ENCODE measurements at places on chromosomes 5 and 9.
A peak's percentile ranks its signal among the peaks of the same experiment; 100 is the strongest.

GRCh38 chr5:171592076-171592475, 172.6 kb downstream of the FGF18 start:
- no peak overlapping the region for H3K27ac ChIP-seq
- no peaks in the 10 kb centered on the region for H3K4me1 ChIP-seq
- no peak for DNase-seq
- H3K36me3 ChIP-seq, result no peaks in the 10 kb centered on the region

- no peaks in the 10 kb centered on the region for H3K4me1 ChIP-seq
- DNase-seq, result peak; percentile 21
- no peaks in the 10 kb centered on the region for H3K27me3 ChIP-seq
- no peak overlapping the region for H3K4me3 ChIP-seq
- H3K36me3 ChIP-seq, result no peaks in the 10 kb centered on the region
These were observed 85.2 kb downstream of the ANKRD33B start for GRCh38 chr5:10648806-10649665.

DNA sequence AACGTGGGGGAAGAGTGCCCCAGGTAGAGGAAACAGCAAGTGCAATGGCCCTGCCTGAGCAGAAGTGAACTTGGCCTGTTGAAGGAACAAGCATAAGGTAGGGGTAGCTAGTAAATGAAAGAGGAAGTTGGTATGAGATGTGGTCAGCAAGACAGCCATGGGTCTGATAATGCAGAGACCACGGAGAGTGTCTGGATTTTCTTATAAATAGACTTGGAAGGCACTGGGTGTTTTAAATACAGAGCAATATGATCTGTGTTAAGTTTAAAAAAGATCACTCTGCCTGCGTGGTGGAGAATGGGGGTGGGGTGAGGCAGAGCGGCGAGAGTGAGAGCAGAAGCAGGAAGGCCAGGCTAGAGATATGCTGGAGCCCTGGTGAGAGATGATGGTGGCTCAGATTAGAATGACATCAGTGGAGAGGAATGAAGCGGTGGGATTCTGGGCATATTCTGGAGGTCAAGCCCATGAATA, 4.2 kb downstream of the ADAM19 start:
- DNase-seq, result no peak
- no peak overlapping the region for H3K4me3 ChIP-seq
- no peaks in the 10 kb centered on the region for H3K27me3 ChIP-seq
- peak overlapping the region; percentile 54 for H3K27ac ChIP-seq
- H3K36me3 ChIP-seq, result peaks cover 21% of the 10 kb centered on the region

DNA sequence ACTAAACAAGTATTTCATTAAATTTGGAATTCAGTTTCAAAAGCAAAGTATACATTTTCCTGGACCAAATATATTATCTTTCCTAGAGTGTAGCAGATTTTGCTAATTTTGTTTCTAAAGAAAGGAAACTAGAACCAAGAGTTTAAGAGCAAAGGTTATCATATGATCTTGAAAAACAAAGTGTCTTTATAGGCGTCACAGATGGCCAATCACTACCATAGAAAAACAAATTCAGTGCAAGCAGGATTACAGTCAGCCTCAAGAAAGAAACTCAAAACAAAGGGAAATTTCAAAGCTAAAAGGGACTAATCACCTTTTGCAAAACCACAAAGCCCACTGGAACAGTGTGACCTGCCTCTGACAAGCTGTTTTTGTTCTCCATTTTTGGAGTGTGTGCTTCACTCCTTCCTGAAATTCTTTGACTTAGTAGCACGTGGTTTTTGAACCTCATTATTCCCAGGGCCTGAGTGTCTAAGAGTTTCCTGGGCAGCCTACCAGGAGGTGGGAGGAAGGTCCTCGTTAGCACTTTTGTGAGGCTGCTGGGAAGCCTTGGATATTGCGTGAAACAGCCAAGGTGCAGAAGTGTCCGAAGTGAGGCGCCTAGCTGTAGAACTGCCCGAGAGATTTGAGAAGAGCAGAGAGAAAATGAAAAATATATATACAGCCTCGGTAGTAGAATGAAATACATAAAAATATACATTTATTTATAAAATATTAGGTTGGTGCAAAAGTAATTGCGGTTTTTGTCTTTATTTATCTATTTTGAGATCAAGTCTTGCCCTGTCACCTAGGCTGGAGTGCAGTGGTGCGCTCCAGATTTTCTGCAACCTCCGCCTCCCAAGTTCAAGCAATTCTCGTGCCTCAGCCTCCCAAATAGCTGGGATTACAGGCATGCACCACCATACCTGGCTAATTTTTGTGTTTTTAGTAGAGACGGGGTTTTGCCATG, 246.1 kb downstream of the MARCHF11 start:
- no peak for DNase-seq
- H3K4me1 ChIP-seq, result no peaks in the 10 kb centered on the region
- H3K36me3 ChIP-seq, result peaks cover 29% of the 10 kb centered on the region

DNA sequence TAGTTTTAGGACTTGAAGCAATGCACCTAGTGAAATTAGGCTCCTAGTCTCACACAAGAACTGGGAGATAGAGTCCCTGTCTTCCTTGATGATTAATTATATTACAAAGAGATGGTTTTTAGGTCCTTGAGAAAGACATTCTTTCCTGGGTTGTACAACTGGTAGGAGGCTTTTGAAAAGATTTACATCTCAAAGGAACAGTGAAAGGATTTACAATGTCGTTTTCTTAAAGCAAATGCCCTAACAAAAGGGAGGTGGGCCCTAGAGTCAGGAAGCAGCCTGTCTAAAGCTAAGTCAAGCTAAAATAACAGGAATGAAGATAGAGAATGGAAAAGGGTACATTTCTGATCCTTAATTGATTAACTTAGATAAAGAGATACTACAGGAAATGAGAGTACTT, 102.2 kb upstream of the IL7R start:
- H3K27me3 ChIP-seq, result no peaks in the 10 kb centered on the region
- DNase-seq, result no peak
- no peak overlapping the region for H3K27ac ChIP-seq
- no peak overlapping the region for H3K4me3 ChIP-seq

DNA sequence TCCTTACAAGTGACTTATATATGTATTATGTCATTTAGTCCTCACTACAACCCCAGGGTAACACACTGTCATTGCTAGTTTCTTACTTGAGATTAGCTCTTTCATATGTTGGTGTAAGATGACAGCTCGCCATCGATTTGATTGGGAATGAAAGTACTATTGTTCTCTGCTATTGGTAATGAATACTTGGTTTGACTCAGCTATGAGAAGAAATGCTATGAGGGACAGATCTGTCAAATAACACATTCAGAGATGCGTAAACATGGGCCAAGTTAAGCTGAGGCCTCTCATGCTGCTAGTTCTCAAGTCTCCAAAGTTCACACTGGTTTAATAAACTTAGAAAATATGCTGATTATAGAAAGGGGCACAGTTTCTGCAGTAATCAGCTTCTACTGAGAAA, 142.7 kb downstream of the SGCD start:
- no peaks in the 10 kb centered on the region for H3K36me3 ChIP-seq
- no peak overlapping the region for H3K27ac ChIP-seq
- H3K4me1 ChIP-seq, result peaks cover 4% of the 10 kb centered on the region
- no peak for DNase-seq
- no peak overlapping the region for H3K4me3 ChIP-seq

GRCh38 chr9:137305060-137305797, 3.2 kb upstream of the NRARP start:
- H3K27me3 ChIP-seq, result peaks cover 77% of the 10 kb centered on the region
- peak overlapping the region; percentile 77 for H3K27ac ChIP-seq
- no peak overlapping the region for H3K4me3 ChIP-seq
- H3K36me3 ChIP-seq, result no peaks in the 10 kb centered on the region
- DNase-seq, result peak; percentile 90

DNA sequence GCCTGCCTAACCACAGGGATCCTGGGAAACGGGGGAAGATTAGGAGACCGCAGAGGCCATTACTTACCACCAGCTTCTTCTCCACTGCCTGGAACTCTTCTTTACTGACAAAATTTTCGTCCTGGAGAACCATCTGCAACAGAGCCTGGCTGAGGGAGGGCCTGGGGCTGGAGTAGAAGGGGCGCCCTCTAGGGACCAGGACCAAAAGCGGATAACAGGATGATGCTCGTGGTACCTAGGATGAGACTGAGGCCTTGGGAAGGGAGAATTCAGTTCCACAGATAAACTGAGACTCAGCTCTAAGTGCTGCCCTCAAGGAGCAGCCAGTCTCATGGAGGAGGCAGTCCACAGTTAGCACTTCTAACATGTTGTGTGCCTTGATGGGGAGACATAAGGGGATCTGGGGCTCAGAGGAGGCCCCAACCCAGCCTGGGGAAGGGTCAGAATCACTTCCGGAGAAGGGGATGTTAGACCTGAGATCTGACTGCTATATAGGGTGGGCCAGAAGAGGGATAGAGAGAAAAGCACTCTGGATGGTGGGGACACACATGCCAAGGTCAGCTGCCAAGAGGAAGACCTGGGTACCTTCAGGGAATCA, 1.2 kb downstream of the SPATA24 start:
- peaks cover 3% of the 10 kb centered on the region for H3K36me3 ChIP-seq
- peaks cover 16% of the 10 kb centered on the region for H3K4me1 ChIP-seq
- no peak overlapping the region for H3K4me3 ChIP-seq

DNA sequence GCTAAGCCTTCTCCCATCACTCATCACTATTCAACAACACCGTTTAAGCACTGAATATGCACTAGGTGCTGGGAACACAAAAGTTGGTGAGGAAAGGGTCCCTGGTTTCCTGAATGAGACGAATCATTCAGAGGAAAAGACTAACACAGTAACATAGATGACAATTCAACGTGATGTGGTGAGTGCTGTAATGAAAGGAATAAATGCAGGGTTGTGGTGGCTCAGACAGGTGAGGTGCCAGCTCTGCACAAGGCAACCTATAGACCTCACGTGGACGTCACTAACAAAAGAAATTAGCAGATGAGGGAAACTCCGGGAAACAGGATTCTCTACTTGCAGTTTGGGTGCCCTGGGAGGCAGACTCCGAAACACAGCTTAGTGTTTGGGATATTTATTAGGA, 40.0 kb upstream of the ERBIN start:
- no peak for DNase-seq
- no peaks in the 10 kb centered on the region for H3K4me1 ChIP-seq
- H3K4me3 ChIP-seq, result no peak overlapping the region
- no peaks in the 10 kb centered on the region for H3K27me3 ChIP-seq
- H3K27ac ChIP-seq, result no peak overlapping the region
- no peaks in the 10 kb centered on the region for H3K36me3 ChIP-seq

DNA sequence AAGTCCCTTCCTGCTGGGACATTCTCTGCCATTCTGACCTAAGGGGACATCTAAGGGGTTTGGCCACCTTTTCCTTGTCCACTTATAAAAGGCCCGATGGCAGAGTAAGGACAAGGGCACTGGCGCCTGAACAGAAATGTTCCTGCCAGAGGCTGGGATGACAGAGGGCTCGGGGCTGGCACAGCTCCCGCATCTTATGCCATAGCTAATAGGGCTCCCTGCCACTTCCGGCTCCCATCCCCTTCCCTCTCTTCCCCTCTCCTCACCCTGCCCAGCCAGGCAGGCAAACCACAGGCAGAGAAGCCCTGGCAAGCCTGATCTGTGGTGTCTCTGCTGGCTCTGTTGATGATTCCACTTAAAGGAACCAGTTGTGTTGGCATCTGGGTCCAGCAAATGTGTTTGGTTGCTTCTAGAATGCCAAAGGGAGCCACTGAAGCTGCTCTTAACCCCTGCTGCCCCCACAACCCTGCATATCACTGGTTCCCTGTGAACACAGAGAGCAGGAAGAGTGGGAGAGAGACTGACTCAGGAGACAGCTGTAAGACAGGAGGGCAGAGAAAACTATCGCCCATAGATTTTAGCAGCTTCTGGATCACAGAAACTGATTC, 18.4 kb upstream of the ADRA1B start:
- H3K4me1 ChIP-seq, result no peaks in the 10 kb centered on the region
- H3K27me3 ChIP-seq, result no peaks in the 10 kb centered on the region

- no peak overlapping the region for H3K27ac ChIP-seq
- H3K36me3 ChIP-seq, result no peaks in the 10 kb centered on the region
- no peaks in the 10 kb centered on the region for H3K4me1 ChIP-seq
These were observed 65.1 kb downstream of the BASP1 start for GRCh38 chr5:17282283-17283120.

DNA sequence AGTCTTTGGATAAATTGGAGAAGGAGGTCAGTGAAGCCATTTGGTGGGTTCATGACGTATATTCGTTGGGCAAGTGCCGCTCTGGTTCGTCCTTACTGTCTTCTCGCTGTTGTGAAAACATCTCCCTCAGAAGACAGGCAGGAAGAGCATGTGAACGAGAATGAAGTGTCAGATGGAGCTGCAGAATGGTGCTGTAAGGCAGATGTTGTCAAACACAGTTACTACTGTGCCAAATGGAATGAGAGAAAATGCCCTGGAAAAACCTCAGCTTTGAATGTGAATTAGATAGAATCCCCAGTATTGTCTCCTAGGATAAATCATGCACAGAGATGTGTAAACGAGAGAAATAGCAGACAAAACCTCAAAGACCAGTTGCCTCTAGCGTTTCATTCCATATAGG, 121.5 kb downstream of the CAMK4 start:
- H3K36me3 ChIP-seq, result no peaks in the 10 kb centered on the region
- no peaks in the 10 kb centered on the region for H3K4me1 ChIP-seq
- no peak overlapping the region for H3K4me3 ChIP-seq
- H3K27ac ChIP-seq, result no peak overlapping the region
- DNase-seq, result peak; percentile 6
- H3K27me3 ChIP-seq, result no peaks in the 10 kb centered on the region

- H3K4me1 ChIP-seq, result peaks cover 18% of the 10 kb centered on the region
- H3K36me3 ChIP-seq, result no peaks in the 10 kb centered on the region
- no peak overlapping the region for H3K4me3 ChIP-seq
- DNase-seq, result no peak
- no peak overlapping the region for H3K27ac ChIP-seq
These were observed 48.0 kb downstream of the IPO11 start for GRCh38 chr5:62460578-62460983.

GRCh38 chr9:91751922-91752321, 198.1 kb downstream of the ROR2 start:
- no peaks in the 10 kb centered on the region for H3K4me1 ChIP-seq
- no peak overlapping the region for H3K4me3 ChIP-seq
- H3K27me3 ChIP-seq, result no peaks in the 10 kb centered on the region
- peaks cover 14% of the 10 kb centered on the region for H3K36me3 ChIP-seq
- DNase-seq, result no peak

- no peak overlapping the region for H3K4me3 ChIP-seq
- H3K4me1 ChIP-seq, result no peaks in the 10 kb centered on the region
- H3K27ac ChIP-seq, result no peak overlapping the region
- H3K27me3 ChIP-seq, result peaks cover 94% of the 10 kb centered on the region
- no peak for DNase-seq
These were observed 48.7 kb downstream of the TMEM174 start for GRCh38 chr5:73221726-73222125.

DNA sequence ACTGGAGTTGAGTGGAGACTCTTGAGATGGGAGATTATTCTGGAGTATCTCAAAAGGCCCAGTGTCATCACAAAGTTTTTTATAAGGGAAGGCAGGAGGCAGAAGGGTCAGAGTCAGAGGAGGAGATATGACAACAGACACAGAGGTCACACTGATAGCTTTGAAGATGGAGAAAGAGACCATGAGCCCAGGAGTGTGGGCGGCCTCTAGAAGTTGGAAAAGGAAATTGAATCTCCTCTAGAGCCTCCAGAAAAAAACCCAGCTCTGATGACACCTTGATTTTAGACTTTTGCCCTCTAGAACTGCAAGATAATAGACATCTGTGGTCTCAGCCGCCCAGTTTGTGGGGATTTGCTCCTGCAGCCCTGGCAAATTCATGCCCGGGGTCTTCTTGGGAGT, 64.8 kb upstream of the SPTLC1 start:
- DNase-seq, result no peak
- no peaks in the 10 kb centered on the region for H3K27me3 ChIP-seq
- no peak overlapping the region for H3K4me3 ChIP-seq
- no peaks in the 10 kb centered on the region for H3K36me3 ChIP-seq
